ENCODE measurements at places on chromosomes 2 and 18. TPM values are rescaled to one million over a fixed set of nuclear protein-coding genes. Genes with fewer than 3 reads are reported as not detected.

Gene GPAT2
- not detected for total RNA-seq

Gene SNED1
- total RNA-seq = 0.11 TPM

Gene EPB41L3
- total RNA-seq = 1.7 TPM

Gene SRD5A2
- not detected for total RNA-seq

Gene EMILIN2
- total RNA-seq = 2.2 TPM

Gene PRLH
- not detected for total RNA-seq

Gene ALK
- total RNA-seq = not detected

Gene CD207
- not detected for total RNA-seq

Gene FBLN7
- total RNA-seq = 18.4 TPM
